ENCODE measurements at places on chromosomes 2 and 18.

DNA sequence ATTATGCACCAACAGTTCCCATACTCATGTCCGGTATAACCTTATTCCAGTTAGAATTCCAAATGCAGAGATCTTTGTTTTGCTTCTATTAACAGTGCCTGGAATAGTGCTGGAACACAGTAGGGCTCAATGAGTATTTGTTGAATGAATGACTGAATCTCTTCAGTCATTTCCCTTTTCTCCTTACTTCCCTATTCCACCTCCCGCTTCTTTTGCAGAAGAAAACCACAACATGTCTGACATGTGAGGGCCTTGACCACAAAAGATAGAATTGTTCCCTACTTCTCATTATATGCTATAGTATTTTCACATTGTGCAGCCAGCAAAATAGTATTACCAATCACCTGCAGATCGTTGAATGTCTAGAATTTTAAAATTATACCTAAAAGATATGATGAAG, 19.5 kb upstream of the HNRNPLL start:
- no peak for DNase-seq

DNA sequence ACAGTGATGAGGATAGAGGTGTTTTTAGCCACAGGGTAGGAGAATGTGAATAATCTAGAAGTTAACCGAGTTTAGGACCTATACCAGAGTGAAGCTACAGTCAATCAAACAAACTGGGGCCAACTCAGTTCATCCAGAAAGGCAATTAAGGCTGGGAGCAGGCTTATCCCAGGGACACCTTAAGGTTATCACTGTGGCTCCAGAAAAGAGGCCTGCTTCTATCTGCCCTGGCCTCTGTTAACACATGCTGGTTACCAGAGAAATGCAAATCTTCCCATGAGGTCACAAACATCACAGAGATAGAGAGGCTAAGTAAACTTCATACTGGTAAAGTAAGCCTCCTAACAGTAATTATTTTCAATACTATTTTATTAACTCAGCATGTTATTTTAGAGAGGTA, 93.2 kb upstream of the GRB14 start:
- DNase-seq, result no peak

DNA sequence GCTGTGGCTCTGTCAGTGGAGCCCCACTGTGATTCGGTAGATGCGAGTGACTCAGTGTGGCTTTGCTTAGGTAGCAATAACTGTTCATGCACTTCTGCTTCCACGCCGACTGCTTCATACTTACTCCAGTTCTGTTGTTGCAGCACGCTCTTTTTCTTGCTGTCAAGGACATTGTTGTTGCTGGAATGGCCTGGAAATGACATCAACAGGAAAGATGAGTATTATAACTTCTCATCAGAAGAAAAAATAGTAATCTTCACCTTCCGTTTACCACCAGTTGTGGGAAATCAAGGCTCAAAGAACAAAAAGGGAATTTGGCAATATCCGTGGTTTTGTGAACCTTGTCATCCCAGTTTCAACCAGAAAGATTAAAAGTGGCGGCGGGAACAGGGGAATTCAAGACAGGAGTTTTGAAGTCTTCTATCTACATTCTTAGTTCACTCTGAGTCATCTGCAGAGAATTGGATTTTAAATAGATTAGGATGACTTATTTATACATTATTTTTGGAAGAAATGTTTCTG, 8.3 kb downstream of the TM4SF20 start:
- no peak for DNase-seq

GRCh38 chr2:57834666-57835065, 211.9 kb upstream of the VRK2 start:
- no peak for DNase-seq

DNA sequence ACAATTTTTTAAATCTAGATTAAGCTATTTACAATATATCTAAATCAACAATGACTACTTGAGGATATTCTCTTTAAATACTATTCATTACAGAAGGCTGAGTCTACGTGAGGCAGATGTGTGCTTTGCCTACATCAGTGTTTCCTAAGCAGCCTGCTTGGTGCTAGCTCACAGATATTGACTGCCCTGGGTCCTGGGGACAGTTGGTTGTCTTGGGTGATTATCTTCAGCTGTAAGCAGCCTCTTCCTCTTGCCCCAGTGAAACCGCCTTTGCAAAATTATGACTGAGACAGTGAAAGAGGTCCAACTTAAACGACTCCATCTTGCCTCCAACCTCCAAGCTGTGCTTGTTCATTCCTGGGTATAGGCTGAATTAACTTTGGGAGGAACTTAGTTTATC, 39.6 kb upstream of the CCDC88A start:
- no peak for DNase-seq

GRCh38 chr2:45884126-45884525, 232.7 kb downstream of the PRKCE start:
- DNase-seq, result no peak

- no peak for DNase-seq
These were observed 32.7 kb downstream of the TMEM17 start for GRCh38 chr2:62473246-62473827.

GRCh38 chr2:217356142-217356541, 496.3 kb upstream of the TNP1 start:
- DNase-seq, result no peak

DNA sequence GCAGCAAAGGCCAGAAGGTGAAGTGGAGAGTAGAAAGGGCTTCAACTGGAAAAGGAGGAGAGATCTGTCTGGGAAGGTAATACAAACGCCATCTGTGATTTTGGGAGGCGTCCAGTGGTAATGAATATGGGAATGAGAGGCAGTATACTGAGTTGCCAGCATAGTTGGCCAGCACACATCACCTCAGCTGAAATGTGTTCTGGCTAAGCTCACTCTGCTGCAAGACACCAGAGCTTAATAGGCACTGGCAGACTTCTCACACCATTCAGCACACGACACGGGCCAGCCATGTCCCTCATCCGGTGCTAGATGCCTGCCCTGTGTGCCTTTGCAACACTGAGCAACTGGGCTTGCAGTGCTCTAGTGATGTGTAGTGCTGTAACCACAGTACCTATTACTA, 277.1 kb downstream of the PIEZO2 start:
- DNase-seq, result no peak

DNA sequence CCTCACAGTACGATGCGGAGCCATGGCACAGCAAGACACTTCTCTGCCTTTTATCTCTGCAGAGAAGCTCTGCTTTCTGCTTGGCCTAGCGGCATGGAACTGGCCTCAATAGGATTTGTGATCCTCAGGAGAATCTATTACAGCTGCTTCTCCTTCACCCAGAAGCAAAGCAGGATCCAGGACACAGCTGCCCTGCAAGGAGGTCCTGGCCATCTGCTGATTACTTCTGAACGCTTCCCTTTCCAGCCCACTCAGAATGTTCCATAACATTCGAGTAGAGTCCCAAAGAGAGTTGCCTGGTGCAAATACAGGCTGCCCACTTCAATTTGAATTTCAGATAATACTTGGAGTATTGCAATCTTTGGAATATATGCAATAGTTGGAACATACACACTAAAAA, 29.2 kb upstream of the KCNS3 start:
- DNase-seq, result no peak

- DNase-seq, result no peak
These were observed 70.3 kb upstream of the CWC22 start for GRCh38 chr2:180077295-180077906.

- no peak for DNase-seq
These were observed 9.6 kb downstream of the PREPL start for GRCh38 chr2:44351676-44352075.

- DNase-seq, result no peak
These were observed 99.4 kb upstream of the PPP1CB start for GRCh38 chr2:28652217-28652616.

DNA sequence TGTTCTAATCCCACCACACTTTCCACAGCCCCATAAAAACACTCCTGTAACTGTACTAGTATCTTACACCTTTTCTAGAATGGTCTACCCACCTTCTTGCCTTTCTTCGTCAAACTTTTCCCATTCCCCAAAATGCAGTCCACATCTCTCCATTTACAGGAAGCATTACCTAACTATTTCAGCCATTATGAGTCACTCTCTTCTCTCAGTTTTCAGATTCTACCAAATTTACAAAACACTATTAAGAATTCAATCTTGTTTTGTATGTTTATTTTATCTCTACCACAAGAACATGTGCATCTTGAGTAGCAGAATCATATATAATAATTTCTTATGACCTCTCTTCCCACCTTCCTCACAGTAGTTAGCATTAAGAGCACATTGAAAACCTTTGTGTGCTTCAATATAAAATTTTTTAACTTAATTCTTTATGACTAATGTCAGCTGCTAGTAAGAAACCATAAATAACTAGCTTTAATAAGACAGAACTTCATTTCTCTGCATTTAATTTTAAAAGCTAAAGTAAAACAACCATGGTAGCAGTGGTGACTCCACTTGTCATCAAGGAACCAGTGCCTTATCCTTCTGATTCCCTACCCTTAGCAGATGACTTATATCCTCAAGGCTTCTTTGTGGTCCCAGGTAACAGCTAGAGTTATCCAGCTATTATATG, 56.6 kb upstream of the MAP2 start:
- DNase-seq, result no peak

GRCh38 chr2:137797641-137798040, 166.6 kb upstream of the HNMT start:
- no peak for DNase-seq

- DNase-seq, result no peak
These were observed 117.2 kb downstream of the RPIA start for GRCh38 chr2:88808652-88809051.

GRCh38 chr2:28404086-28404485, 11.4 kb downstream of the FOSL2 start:
- DNase-seq, result no peak

- DNase-seq, result no peak
These were observed 231.8 kb upstream of the MYT1L start for GRCh38 chr2:2562867-2563266.

- DNase-seq, result no peak
These were observed 256.5 kb downstream of the GBX2 start for GRCh38 chr2:235911633-235912233.

DNA sequence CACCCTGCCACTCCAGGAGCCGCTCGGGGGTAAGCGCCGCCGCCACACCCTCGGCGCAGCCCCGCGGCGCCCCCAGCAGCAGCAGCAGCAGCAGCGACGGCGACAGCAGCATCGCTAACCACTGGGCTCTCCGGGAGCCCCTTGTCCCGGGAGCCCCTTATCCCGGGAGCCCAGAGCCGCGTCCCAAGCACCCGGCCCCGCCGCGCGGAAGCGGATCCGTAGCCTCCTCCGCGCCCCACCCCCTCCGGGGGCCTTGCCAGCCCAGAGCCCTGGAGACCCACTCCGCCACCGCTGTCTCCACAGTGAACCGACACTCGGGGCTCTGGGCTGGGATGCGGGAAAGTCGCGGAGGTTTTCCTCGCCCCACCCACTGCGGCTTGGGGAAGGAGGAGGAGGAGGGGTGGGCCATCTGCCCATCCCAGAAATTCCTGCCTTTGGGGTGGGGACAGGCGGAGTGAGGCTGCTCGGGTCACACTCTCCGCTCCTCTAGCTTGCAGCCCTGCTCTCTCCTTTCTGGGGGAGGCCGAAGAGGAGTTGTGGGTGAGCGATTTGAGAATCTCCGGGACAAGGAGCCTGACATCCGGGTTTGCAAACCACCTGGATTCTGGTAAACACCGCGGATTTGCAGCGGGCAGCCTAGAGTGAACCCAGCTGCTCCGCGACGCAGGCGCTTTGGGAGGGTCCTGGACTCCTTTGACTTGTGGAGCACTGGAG, at the start of gene PLA2R1:
PLA2R1 (minus strand) TSS at position 324 of the 714 bp plus-strand sequence; CDS start at position 112, 212 bp downstream.
- no peak for DNase-seq

GRCh38 chr18:63889626-63890025, 2.1 kb downstream of the SERPINB2 start:
- no peak for DNase-seq

GRCh38 chr18:3667255-3668137, 217.5 kb downstream of the TGIF1 start:
- DNase-seq, result no peak

DNA sequence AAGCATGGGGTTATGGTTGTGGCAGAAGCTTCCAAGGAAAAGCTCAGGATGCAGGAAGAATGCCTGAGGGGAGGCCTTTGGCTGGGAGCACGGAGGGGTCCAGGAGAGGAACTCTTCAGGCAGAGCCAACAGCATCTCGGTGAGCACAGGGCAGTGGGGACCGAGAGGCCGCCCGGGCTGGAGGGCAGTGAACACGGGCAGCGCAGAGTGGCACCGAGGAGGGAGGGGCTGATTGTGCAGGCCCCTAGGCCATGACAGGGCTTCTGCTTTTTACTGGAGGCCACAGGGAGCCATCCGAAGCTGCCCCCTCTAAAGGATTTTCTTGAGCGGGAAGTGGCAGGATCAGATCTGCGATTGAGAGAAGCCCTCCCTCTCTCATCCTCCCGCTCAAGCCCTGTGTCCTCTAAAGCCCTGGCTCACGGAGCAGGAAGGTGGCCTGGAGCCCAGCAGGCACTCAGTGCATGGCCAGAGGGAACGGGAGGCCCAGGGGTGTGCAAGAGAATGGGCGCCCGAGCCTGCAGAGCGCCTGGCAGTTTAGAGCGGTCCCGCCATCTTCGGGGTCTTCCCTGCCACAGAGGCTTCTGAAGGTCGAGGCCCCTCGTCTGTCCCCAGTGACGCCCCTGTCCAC, 110.0 kb upstream of the STON1 start:
- no peak for DNase-seq

GRCh38 chr2:109694190-109694589, 80.0 kb downstream of the SOWAHC start:
- DNase-seq, result no peak

DNA sequence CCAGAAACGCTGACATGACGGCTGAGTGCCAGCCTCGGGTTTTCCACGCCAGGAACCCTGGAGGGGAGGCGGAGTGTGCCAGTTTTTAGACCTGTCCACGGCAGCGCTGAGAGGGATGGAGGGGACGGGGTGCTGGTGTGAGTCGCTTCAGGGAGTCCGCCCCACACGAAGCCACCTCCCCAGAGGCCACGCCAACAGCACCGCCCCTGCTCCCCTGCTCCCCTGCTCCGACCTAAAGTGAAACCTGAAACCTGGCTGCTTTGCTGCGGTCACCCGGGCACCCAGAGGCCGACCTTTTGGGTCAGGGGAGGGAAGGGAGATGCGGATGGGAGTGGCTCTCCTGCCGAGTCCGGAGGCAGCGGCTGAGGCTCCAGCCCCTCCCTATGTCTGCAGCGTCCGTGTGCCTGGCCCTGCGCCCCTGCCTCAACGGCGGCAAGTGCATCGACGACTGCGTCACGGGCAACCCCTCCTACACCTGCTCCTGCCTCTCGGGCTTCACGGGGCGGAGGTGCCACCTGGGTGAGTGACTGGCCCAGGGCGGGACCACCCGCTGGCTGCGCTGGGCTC, 38.1 kb downstream of the SNED1 start:
- DNase-seq, result peak; percentile 60

- no peak for DNase-seq
These were observed 103.4 kb downstream of the MBD5 start for GRCh38 chr2:148124271-148124670.

All from CD4-positive, alpha-beta T cell treated with Interleukin-2 at 100 ng/mL for 4 hours (primary cell).